ENCODE measurements at places on chromosomes 12 and 14.

DNA sequence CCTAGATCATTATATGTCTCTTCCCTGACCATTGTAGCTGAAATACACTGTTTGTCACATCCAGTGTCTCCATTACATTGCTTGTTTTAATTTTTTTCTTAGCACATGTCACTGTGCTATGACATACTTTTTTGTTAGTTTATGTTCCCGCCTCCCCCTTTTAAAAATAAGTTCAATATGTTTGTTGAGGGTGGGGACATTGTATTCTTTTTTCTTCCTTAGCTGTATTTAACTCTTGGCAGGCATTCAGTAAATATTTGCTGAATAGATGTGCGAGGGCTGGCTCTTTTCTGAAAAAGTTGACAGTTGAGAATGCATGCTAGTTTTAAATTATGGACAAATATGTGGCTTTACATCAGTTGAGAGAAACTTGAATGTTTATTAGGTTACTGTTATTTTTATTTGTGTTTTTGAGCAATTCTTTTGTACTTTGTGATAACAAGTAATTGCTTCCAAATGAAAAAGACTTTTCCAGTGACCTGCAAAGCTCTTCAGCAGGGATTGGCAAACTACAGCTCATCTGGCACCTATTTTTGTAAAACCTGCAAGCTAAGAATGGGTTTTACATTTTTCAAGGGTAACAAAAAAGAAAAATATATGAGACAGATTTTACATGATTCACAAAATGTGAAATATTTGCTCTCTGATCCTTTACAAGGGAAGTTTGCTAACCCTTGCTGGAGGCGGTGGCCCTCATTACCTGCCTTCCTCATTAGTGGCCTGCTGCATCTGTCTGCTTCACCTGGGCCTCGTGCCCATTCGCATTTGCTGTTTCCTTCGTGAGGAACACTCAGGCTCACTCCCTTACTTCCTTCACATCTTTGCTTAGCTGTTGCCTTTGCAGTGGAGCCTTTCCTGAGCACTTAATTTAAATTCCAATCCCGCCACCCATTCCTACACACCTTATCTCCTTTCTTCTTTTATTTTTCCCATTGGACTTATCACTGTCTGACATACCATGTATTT lies 229.4 kb downstream of the ERC1 start:
- DNase-seq, result no peak

DNA sequence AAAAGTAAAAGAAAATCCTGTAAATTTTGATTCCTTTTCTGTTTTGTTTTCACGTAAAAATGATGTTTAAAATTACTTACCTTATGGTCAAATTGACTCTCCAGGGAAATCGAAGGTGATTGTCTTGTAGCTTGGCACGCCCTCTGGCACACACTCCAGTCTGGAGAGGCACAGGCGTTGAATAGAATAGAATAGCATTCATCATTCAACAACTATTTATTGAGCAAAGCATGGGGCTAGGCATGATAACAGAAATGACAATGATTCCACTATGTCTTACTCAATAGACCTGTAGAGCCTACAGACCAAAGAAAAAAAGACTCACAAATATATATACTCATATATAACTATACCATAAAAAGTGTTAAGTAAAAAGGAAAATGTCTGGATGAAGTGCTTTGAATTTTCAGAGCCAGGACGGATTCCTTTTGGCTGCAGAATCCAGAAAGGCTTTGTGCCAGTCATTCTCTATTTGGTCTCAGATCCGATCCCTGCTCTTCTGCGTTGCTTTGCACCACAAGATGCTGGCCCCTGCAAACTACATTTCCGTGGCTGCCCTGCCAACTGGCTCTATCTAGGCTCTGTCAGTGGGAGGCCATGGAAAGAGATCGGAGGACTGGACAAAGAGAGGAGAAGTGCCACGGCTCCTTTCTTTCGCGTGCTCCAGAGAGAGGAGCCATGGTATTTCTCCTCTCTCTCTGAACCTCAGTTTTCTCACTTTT lies 231.8 kb downstream of the CRADD start:
- DNase-seq, result peak; percentile 30

- DNase-seq, result peak; percentile 93
Observed at GRCh38 chr14:75981426-75982265, at the start of gene TGFB3. TGFB3 (minus strand) TSS chr14:75981995; CDS start chr14:75980893, 1,102 bp downstream.

DNA sequence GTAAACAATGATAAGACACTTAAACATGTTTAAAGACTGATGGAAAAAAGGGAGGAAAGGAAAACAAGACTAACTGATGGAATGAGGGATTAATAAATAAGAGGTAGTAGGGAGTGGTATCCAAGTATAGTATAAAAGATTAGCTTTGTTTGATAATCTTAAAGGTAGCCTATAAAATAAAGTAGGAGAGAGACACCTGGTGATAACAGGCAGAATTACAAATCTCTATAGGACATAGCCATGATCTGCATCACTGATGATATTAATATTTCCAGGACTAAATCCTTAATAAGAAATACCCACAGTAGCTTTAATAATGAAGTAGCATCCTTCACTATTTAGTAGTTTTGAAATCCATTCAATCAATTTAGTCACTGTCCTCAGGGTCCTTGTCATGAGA lies 30.4 kb downstream of the DLGAP5 start:
- DNase-seq, result peak; percentile 43
